ENCODE measurements at places on chromosomes 7 and 10. TPM values are rescaled to one million over a fixed set of nuclear protein-coding genes. Genes with fewer than 3 reads are reported as not detected.

GRCh38 chr7:22949221-22949620, 64.7 kb downstream of the HYCC1 start:
- H3K27me3 ChIP-seq: no peaks in the 10 kb centered on the region
- H3K4me3 ChIP-seq: no peak overlapping the region
- no peak overlapping the region for H3K27ac ChIP-seq
- peaks cover 2% of the 10 kb centered on the region for H3K36me3 ChIP-seq

GRCh38 chr10:71351628-71352319, 32.7 kb downstream of the SLC29A3 start:
- H3K4me1 ChIP-seq: peaks cover 6% of the 10 kb centered on the region
- DNase-seq: no peak
- peaks cover 13% of the 10 kb centered on the region for H3K36me3 ChIP-seq
- H3K27ac ChIP-seq: no peak overlapping the region

Gene ATG9B
- 27.0 TPM for total RNA-seq

- peaks cover 3% of the 10 kb centered on the region for H3K4me1 ChIP-seq
- no peak for DNase-seq
- no peak overlapping the region for H3K27ac ChIP-seq
- H3K27me3 ChIP-seq: no peaks in the 10 kb centered on the region
These were observed 115.1 kb upstream of the MEOX2 start for GRCh38 chr7:15801551-15801950.

GRCh38 chr7:20470726-20471125, 140.0 kb downstream of the ITGB8 start:
- H3K4me1 ChIP-seq: no peaks in the 10 kb centered on the region
- no peaks in the 10 kb centered on the region for H3K27me3 ChIP-seq
- H3K4me3 ChIP-seq: no peak overlapping the region
- no peaks in the 10 kb centered on the region for H3K36me3 ChIP-seq
- DNase-seq: no peak
- no peak overlapping the region for H3K27ac ChIP-seq

- peaks cover 4% of the 10 kb centered on the region for H3K27me3 ChIP-seq
- H3K4me3 ChIP-seq: no peak overlapping the region
- H3K27ac ChIP-seq: no peak overlapping the region
- H3K36me3 ChIP-seq: no peaks in the 10 kb centered on the region
- no peak for DNase-seq
These were observed 10.9 kb downstream of the OGDHL start for GRCh38 chr10:49751216-49751615.

- H3K4me3 ChIP-seq: no peak overlapping the region
- no peaks in the 10 kb centered on the region for H3K36me3 ChIP-seq
- H3K27me3 ChIP-seq: peaks cover 9% of the 10 kb centered on the region
- no peak for DNase-seq
- H3K27ac ChIP-seq: no peak overlapping the region
These were observed 4.5 kb upstream of the ABCB4 start for GRCh38 chr7:87479951-87480350.

Gene ANKRD7
- not detected for total RNA-seq

Gene CNPY1
- not detected for total RNA-seq

DNA sequence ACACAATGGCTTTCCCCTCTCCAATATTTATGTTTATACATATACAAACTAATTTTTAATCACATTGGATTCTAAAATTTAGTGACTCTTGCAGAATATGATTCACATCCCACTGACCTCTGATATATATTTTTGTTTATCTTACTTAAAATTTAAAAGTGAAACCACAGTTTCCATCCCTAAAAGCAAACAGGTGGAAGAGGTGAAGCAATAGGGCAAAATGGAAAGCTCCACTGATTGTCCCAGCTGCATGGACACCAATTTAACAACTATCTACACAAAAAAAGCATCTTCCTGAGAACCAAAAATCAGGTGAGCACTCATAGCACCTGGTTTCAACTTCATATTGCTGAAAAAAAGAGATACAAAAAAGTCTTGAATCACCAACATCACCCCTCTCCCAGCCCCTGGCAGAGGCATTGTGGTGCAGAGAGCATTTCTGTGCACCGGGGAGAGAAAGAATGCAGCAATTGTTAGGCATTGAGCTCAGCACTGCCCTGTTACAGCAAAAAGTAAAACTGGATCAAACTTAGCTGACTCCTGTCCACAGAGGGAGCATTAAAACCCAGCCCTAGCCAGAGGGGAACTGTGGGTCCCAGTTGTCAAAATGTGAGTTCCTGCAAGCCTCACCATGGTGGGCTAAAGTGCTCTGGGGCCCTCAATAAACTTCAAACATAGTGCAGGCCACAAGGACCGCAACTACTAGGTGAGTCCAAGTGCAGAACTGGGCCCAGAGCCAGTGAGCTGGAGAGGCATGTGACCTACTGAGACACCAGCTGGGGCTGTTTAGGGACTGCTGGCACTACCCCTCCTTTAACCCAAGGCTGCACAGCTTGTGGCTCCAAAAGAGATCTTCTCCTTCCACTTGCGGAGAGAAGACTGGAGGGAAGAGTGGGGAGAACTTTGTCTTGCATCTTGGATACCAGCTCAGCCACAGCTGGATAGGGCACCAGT, 92.1 kb downstream of the SIRT1 start:
- no peaks in the 10 kb centered on the region for H3K4me1 ChIP-seq
- peaks cover 72% of the 10 kb centered on the region for H3K36me3 ChIP-seq
- no peaks in the 10 kb centered on the region for H3K27me3 ChIP-seq

Gene KIF20B
- total RNA-seq: 5.4 TPM

Gene CTAGE4
- 11.7 TPM for total RNA-seq

DNA sequence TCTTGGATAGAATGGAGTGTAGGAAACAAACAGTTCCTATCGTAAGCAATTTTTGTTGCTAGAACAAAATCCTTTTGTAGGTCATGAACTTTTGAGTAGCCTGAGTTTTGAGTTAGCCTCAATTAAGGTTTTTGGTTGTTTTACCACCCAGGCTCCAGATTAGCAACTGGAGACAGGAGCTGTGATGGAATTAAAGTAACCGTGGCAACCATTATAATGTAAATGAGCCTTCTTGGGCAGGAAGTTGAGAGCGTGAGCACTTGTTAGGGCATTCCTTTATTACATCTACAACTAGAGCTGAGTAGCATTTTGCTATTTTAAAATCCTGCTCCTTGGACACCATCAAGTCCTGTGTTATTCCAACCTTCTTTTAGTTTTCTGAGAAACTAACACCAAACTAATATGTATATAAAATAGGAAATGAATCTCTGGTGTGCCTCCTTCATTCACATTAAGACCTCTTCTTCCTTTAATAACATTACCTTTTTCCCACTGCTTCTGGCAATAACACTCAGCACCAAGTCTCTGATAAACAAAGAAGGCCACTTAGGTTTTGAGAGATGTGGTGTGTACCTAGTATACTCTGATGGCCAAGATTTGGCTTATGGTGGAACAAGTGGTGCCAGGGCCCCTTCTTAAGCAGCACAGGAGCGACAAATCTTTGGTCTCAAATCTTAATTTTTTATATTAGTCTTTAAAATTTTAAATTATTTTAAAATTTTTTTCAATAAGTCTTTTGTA, 34.0 kb downstream of the AHCYL2 start:
- no peak overlapping the region for H3K4me3 ChIP-seq
- DNase-seq: no peak
- H3K4me1 ChIP-seq: peaks cover 13% of the 10 kb centered on the region
- no peak overlapping the region for H3K27ac ChIP-seq
- no peaks in the 10 kb centered on the region for H3K36me3 ChIP-seq

DNA sequence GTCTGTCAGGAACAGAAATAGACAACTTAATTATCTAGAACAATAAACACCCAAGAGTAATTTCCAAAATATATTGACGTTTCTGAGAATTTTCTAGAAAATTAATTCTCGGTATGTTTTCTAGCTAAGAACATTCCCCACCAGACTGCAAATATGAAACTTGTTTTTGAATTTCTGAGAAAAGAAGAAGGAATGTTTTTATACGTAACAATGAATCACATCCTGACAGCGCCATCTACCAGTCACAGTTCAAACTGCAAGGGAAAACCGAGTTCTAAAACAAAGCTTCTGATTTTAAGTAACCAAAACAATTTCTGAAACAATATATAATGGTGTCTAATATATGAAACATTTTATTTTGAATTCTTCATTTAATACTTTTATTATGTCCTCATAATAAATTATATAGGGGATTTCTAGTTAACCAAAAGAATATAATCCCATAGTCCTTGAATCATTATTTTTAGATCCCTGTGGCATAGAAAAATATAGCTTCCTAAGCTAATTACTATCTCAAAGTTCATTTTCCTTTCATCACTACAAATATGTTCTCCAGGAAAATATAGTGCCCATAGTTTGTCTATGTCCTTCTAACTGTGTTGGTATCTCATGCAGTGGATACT, 34.5 kb upstream of the MEOX2 start:
- H3K36me3 ChIP-seq: no peaks in the 10 kb centered on the region
- H3K4me1 ChIP-seq: peaks cover 3% of the 10 kb centered on the region
- H3K4me3 ChIP-seq: no peak overlapping the region
- DNase-seq: no peak
- no peak overlapping the region for H3K27ac ChIP-seq
- no peaks in the 10 kb centered on the region for H3K27me3 ChIP-seq

Gene CPN1
- total RNA-seq: not detected

- DNase-seq: no peak
- H3K27ac ChIP-seq: no peak overlapping the region
- H3K4me1 ChIP-seq: no peaks in the 10 kb centered on the region
- H3K27me3 ChIP-seq: no peaks in the 10 kb centered on the region
- no peaks in the 10 kb centered on the region for H3K36me3 ChIP-seq
- H3K4me3 ChIP-seq: no peak overlapping the region
These were observed 353.9 kb upstream of the MEOX2 start for GRCh38 chr7:16040346-16040745.

DNA sequence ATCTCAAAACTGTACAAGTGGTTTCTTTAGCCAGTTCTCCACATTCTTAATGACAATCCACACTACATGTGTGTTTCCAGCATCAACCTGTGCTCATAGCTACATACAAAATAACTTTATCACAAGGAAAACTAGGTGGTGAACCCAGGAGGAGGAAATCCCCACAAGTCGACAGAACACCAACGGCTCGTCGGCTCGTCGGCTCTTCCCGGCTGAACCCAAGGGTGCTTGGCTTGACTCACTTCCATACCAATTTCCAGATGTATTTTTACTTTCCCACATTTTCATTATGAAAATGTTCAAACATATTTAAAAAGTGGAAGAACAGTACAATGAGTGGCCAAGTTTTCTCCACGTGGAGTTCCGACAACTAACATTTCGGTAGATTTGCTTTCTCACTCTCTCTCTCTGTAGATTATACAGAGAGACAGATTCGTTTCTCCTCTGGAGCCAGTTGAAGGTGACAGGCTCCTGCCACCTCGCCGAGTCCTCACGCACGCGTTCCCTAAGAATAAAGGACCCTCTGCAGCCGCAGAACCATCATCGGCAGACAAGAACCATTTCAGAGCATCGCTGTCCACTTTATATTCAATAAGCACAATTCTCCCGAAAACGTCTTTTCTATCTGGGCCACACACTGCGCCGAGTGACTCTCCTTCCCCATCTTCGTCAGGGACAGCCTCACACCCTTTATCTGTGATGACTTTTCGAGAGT, 53.3 kb downstream of the DIP2C start:
- H3K4me1 ChIP-seq: peaks cover 6% of the 10 kb centered on the region
- H3K27me3 ChIP-seq: no peaks in the 10 kb centered on the region
- no peak overlapping the region for H3K4me3 ChIP-seq
- H3K36me3 ChIP-seq: no peaks in the 10 kb centered on the region
- no peak overlapping the region for H3K27ac ChIP-seq

GRCh38 chr7:85153715-85154114, 33.1 kb downstream of the SEMA3D start:
- H3K36me3 ChIP-seq: no peaks in the 10 kb centered on the region
- DNase-seq: no peak
- no peak overlapping the region for H3K4me3 ChIP-seq
- no peak overlapping the region for H3K27ac ChIP-seq
- H3K4me1 ChIP-seq: no peaks in the 10 kb centered on the region

Gene SYT15B
- total RNA-seq: 1.1 TPM

DNA sequence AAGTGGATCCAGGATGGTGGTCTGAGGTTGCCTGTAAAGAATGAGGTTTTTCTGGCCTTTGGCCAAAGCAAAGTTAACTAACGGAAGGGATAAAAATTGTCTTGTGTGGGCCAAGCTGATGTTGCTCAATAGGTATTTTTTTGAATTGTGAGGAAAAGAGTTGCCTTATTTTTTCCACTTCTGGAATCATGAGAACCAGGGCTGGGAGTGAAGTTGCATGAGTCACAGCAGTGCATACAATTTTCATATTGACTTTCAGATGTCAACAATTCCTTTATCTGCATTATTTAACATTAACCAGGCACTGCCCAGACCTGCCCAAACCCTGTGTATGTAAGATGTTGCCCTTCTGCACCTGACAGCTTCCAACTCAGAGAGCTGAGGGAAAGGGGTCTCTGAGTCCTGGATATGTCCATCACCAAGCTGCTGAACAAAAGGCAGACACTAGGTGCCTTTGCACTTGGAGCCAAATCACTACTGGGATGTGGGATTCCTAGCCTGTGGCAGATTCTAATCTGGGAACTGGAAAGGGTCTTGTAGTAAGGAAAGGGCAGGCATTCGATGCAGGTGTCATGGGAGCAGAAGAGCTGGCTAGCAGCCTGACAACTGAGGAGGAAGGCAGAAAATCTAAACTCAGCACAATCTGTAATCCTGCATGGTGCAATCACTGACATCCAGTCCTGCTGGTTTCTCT, 52.3 kb upstream of the SLC35B4 start:
- H3K4me3 ChIP-seq: no peak overlapping the region
- peaks cover 6% of the 10 kb centered on the region for H3K27me3 ChIP-seq
- peaks cover 14% of the 10 kb centered on the region for H3K4me1 ChIP-seq
- H3K27ac ChIP-seq: no peak overlapping the region
- no peaks in the 10 kb centered on the region for H3K36me3 ChIP-seq
- DNase-seq: no peak

Gene SSBP1
- total RNA-seq: 102 TPM

Gene ABCB4
- 1.9 TPM for total RNA-seq

Gene HMX2
- not detected for total RNA-seq

- no peak overlapping the region for H3K27ac ChIP-seq
- no peaks in the 10 kb centered on the region for H3K36me3 ChIP-seq
- H3K4me1 ChIP-seq: peaks cover 14% of the 10 kb centered on the region
These were observed 10.5 kb downstream of the R3HCC1L start for GRCh38 chr10:98144985-98145384.

Measured in suprapubic skin (tissue), 4 donors.